ENCODE measurements at places on chromosomes 1 and 21.
A peak's percentile ranks its signal among the peaks of the same experiment; 100 is the strongest.

GRCh38 chr1:89980605-89981004 is 14.3 kb upstream of the ZNF326 start:
- no peak for DNase-seq

DNA sequence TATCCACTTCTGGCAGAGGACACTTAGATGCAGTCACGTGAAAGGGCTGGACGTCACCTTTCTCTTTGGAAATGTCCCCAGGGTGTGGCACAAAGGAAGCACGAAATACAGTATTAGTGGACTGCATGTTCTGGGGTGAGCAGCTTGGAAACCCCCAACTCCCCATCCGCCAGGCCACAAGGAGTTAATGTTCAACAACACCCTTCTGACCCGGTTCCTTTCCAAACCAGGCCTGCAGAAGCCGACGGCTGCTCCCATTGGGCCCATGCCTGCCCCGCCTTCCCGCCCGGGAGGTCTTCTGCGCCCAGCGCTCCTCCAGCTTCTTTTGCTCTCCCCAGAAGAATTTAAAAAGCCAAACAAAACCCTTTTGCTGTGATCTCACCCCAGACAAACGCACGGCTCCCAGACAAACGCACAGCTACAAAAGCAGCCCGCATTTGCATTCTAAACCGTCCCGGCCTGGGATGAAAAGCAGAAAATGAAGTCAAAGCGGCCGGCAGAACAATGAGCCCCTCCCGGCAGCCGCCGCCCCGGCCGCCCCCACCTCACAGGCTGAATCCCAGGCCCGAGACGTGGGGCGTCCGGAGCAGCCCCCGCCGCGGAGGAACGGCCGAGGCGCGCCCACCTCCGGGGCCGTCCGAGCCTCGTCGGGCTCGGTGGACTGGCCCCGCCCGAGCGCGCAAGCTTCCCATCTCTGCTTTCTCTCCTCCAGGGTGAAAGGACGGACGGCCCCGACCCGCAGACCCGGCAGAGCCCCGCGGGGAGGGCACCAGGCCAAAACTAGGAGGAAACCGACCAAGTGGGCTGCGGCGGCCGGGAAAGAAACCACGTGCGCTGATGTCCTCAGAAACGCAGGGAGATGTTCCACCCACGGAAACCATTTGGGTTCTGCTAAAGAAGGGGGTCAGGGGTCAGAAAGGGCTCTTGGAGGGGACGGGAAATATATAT is 101.9 kb downstream of the PLPP3 start:
- DNase-seq = no peak

GRCh38 chr1:198601936-198602889 is 36.6 kb upstream of the PTPRC start:
- DNase-seq = no peak

GRCh38 chr21:32403201-32403777 is 9.2 kb upstream of the EVA1C start:
- peak; percentile 72 for DNase-seq

DNA sequence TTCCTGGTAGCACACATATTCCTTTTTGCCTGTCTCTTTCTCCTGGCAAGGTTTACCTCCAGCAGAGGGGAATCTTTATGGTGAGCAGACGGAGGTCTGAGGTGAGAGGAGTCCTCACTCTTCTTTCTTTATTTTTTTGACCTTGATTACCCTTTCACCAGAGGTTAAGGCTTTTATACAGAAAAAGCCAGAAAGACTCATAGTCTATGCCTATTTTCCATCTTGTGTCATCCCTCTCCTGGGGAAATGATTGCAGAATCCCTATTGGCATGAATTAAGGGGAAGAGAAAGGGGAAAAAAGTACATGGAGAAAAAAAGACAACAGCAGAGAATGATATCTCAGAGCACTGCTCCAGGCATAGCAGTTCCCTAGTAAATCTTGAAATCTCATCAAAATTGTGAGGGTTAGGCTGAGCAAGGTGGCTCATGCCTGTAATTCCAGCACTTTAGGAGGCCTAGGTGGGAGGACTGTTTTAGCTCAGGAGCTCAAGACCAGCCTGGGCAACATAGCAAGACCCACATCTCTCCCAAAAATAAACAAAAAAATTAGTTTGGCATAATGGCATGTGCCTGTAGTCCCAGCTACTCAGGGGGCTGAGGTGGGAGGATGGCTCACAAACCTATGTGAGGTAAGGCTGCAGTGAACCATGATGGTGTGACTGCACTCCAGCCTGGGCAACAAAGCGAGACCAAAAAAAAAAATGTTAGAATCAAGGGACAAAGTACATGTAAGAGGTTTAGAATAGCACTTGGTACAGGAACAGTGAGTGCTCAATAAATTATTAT is 1.2 kb upstream of the XPR1 start:
- no peak for DNase-seq

DNA sequence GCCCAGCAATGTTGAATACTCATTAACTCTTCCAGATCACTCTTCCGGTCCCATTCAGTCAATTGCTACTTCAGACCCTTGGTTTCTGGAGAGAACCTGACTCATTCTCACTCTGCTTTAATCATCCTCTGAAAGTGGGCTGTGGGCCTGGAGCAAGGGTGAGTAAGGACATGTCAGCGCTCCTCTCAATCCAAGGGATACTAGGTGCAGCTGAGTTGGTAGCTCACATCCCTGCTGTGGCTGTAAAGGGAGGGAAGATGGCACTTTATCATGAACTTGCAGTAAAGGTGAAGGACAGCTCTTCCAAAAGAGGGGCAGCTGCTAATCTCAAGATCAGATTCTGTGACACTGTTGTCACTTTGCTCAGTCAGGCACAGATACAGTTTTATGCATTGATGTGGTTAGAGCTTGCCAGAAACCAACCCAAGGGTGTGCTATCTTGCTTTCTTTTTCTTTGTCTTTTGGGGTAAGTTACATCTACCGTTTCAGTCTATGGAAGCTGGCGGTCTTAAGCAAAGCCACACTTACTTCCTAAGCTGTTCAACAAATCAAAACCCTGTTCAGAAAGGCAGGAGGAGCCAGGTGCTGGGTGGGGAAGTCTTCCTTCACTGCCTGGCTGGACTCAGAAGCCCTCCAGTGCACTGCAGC is 26.5 kb upstream of the NTPCR start:
- peak; percentile 55 for DNase-seq

- no peak for DNase-seq
These were observed 204.7 kb upstream of the RGS18 start for GRCh38 chr1:191953526-191953925.

DNA sequence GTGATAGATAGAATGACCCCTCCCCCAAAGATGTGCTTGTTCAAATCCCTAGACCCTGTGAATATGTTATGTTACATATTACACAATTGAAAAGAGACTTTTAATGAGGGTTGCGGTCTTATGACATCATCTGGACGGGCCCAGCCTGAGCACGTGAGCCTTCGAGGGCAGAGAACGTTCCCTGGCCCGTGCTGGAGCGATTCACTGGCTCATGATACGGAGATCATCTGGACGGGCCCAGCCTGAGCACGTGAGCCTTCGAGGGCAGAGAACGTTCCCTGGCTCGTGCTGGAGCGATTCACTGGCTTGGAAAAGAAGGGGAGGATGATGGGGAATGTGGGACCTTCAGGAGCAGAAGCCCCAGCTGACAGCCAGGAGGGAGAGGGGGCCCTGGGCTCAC is 34.4 kb upstream of the COL18A1 start:
- no peak for DNase-seq

DNA sequence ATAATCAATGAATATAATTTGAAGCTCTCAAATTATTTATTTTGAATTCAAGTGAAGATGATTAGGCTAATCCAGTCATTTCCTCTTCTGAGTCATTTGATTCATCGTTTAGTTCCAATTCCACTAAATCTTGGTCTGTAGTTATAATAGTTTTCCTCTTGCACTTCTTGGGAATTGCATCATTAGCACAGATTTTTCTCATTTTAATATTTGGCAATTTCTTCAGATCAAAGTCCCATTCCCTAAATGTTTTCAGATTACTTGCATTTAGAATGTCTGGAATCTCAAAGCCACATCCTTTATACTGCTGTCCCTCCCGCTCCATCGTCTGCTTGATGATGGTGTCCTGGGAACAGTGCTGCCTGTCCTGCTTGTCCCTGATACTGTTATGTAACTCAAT is 43.5 kb downstream of the MAST2 start:
- DNase-seq = no peak
